ENCODE measurements at places on chromosomes 3 and 15.

- no peak for DNase-seq
Measured at GRCh38 chr15:78363381-78363734, 23.2 kb downstream of the CRABP1 start.

DNA sequence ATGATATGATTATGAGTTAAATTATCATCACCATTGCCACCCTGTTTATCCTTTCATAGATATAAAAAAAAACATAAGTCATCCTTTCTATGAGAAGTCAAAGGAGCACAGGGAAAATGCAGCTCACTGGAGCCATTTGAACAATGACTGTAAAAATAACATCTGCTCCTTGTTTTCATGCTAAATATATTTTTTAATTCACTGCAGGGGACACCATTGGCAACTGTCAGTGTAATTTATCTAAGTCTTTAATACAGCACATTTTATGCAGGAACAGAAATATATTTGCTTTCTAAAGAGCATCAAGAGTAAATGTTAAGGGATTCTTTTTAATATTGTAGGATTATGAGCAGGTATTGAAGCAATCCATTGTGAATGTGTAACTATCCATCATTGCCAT is 371.3 kb downstream of the ZBBX start:
- DNase-seq: no peak

DNA sequence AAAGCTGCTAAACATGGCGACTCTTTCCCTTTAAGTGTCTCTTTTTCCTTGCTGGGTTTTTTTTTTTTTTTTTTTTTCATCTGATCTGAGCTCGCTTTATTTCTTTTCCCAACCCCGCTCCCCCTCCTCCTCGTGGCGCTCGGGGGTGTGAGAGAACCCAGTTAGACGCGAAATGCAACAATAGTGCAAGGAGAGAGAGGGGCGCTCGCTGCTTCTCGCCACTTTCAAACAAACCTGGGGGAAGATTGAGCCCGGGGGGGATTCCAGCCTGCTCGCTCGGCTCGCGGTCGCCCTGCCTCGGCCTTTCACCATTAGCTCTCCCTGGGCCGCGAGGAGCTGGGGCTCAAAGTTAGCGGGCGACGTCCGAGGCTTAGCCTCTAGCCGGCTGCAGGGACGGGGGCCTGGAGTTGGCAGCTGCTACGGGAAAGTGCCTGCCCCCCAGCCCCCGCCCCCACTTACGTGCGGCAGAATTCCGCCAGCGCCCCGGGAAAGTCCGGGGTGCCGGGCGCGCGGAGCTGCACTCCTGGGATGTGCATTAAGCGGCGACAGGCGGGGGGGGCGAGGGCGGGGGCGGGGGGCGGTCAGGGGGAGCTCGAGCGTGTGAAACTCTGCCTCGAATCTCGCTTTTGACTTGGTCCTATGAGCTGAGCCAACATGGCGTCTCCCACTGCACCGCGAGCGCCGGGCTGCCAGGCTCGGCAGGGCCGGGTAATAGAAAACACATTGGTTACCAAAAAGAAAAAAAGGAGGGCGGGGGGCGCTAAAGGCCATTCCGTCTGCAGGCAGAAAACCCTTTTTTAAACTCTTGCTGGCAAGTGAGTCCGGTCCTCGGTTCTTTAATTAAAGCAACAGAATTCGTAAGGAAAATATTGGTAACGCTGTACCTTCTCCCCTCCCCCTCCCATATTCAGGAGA is 10.4 kb downstream of the NR2F2 start:
- no peak for DNase-seq

DNA sequence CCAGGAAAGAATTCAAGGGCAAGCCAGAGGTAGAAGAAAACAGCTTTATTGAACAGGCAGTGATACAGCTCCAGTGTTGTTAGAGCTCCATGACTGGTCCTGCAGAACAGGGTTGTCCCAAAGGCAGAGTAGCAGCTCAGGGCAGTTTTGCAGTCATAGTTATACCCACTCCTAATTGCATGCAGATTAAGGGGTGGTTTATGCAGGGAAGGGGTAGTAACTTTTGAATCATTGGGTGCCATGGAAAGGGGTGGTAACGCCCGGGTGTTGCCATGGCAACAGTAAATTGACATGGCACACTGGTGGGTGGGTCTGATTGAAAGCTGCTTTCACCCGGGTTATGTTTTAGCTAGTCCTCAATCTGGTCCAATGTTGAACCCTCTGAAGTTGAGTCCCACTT is 9.7 kb upstream of the RAB6B start:
- DNase-seq: no peak

GRCh38 chr3:85652360-85652759 is 693.6 kb downstream of the CADM2 start:
- DNase-seq: no peak

GRCh38 chr3:136856665-136857064 is 5.3 kb upstream of the NCK1 start:
- no peak for DNase-seq

DNA sequence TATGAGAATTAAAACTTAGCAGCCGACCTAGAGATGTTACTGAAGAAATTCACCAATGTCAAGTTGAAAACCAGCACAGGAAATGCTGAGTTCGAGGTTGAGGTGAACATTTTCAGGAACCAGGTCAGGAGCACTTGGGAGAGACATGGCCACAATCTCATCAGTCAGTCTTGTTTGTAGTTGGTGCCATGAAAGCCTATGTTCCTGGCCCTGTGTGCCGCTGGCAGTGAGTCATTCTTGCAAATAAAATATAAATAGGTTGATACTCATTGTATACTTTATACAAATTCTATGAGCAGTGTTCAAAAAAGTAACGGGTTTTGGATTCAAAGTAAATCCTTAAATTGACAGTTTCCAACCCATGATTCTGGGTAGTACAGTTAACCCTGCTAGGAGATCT is 1.5 kb upstream of the FSIP1 start:
- no peak for DNase-seq

GRCh38 chr3:33202711-33203457 is 15.7 kb downstream of the SUSD5 start:
- no peak for DNase-seq

GRCh38 chr15:50278496-50278895 is 13.0 kb upstream of the HDC start:
- DNase-seq: no peak

DNA sequence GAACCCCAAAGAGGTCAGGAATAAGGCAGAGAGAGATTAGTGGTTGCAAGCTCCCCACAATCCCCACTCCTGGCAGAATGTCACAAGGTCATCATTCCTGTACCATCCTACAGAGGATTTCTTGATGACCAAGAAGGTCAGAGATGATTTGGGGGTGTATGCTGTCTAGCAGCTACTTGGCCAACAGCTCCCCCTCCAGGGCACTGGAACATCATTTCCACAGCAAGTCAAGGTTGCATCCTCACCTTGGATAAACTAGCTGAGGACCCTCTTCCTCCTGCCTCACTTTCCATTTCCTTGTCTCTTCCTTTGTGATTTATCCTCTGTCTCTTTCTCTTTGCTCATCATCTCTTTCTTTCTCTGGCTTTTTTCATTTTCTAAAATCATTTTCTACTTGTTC is 106.3 kb downstream of the PROS1 start:
- no peak for DNase-seq

GRCh38 chr3:17030438-17030837 is 145.7 kb downstream of the PLCL2 start:
- DNase-seq: no peak

DNA sequence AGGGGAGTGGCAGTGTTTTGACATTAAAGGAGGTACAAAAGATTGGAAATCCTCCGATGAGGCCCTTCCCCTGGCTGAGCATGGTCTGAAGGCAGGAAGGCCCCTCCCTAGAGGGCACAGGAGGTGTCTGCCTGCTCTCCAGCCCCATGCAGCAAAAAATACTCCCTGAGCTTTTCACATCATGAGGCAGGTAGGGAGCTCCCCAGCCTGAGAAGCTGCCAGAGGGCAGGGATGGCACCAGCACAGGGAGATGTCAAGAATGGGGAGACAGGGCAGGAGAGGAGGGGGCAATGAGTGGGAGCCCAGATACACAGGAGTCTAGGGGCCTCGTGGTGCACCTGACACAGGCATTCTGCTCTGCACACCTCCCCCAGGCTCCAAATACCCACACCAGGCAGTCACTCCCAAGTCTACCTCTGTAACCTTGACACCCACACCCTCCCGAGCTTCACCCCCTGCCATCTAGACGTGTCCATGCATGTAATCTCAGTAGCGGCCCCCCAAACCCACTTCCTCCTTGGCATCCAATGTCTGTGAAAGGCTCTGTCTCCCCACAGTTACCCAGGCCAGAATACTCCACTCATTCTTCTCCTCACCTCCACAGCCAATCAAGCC is 22.9 kb downstream of the GRAMD2A start:
- DNase-seq: no peak

DNA sequence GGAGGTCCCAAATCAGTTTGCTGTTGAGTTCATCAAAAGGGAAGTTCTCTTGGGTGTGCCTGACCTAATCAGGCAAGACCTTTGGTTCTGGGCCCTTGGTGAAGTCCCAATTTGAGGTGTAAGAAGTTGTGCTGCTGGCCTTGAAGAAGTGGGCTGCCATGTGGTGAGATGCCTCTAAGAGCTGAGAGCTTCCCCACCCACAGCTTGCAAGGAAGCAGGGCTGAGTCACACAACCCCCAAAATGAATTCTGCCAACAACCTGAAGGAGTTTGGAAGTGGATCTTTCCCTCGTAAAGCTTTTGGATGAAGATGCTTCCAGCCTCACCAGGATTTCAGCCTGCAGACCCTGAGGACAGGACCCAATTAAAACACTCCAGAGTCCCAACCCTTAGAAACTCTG is 129.3 kb upstream of the NSMCE3 start:
- no peak for DNase-seq

GRCh38 chr3:17655743-17656142 is 86.7 kb downstream of the TBC1D5 start:
- DNase-seq: no peak

DNA sequence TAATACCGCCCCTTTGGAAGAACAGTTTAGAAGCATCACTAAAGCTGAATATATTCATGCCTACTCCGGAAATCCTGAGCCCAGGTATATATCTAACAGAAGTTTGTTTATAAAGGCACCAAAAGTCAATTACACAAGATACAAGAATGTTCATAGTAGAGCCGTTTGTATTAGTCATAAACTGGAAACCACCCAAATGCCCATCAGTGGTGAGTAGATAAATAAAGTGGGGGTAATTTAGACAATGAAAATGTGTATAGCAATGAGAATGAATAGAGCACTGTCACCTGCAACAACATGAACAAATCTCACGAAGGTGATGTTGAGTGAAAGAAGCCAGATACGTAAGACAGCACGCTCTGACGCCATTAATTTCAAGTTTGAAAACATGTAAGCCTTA is 68.3 kb upstream of the GLCE start:
- DNase-seq: no peak

DNA sequence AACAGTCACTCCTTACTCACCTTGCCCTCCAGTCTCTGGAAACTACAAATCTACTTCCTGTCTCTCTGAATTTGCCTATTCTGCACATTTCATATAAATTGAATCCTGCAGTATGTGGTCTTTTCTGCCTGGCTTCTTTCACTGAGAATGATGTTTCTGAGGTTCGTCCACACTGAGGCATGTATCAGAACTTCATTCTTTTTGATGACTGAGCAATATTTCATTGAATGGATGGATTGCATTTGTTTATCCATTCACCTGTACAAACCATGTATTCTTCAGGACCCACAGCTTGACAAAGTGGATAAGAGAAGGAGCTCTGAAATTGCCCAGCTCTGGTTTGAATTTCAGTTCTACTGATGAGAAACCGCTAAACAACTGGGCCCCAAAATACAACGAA is 118.9 kb upstream of the ARRDC4 start:
- DNase-seq: no peak

- no peak for DNase-seq
Measured at GRCh38 chr3:56860351-56860750, 58.6 kb upstream of the ARHGEF3 start.

- DNase-seq: no peak
Measured at GRCh38 chr3:133962849-133963248, 66.9 kb downstream of the SLCO2A1 start.

DNA sequence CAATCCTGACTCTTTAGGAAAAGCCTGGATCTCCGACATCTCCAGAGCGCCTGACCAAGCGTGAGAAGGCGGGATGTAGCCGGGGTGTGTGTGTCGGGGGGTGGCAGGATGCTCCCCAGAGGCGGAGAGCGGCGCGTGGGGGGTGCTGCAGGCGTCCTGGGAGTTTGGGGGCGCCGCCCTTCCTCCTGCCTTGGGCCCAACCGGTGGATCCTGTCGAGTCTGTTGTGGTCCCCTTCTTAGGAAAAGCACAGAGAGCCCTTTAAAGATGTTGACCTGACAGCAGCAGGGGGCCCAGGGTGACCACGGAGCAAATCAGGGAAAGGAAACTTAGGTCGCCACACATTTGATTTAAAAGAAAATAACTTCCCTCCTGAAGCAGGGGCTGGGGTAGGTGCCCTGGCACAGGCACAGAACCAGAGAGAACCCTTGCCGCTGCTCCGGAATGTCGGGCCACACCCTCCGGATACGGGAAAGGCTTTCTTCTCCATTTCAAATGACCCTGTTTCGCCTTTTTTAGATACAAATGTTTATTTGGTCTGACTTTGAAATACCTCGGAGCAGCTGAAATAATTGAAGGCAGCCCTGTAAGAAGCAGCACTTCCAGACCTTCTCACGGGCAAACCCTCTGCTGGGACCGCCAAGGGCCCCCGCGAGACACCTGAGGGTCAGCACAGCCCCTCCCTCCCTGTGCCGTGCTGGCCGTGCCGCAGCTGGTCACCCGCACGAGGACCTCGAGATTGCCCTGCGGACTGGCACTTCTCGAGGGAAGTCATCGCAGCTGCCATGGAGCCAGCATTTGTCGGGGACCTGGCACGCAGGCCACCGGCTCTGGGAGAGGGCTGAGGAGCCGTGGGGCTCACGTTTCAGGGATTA is 102.9 kb upstream of the KLF13 start:
- peak; percentile 17 for DNase-seq

- no peak for DNase-seq
Measured at GRCh38 chr3:7075117-7075516, 214.2 kb downstream of the GRM7 start.

- no peak for DNase-seq
Measured at GRCh38 chr3:187888701-187889100, 143.4 kb upstream of the BCL6 start.

DNA sequence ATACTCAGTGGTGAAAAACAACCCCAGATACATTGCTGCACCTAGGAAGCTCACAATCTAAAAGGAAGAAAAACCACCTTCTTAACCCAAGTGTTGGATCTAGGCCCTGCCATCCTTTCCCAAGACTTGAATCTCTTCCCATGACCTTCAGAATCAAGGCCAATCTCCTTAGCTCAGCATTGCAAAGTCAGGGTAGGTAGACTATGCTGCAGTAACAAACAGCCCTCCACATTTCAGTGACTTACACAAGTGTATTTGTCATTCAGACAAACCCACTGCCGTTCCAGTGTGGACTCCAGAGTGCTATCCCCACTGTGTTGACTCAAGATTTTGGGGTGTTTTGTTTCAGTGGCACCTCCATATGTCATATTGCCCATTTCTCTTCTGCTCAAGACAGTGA is 278.4 kb downstream of the UACA start:
- DNase-seq: no peak

- DNase-seq: no peak
Measured at GRCh38 chr3:187735837-187736236, 9.4 kb downstream of the BCL6 start.

DNA sequence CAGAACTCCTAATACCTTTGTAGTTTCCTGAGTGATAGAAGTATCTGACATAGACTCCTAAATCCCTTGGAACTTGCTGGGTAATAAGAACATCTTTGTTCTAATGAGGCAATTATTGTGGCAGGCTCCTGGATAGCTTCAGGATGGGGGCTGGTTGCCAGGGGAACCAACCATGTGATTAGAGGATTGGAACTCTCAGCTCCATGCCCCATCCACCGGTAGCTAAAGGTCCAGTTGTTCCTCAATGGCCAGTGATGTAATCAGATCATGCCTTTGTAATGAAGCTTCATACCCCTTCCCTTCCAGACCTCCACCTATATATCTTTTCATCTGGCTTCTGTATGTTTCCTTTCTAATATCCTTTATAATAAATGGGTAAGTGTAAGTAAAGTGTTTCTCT is 221.2 kb upstream of the ALCAM start:
- DNase-seq: no peak

Measured in heart right ventricle (tissue), 16 donors.